Kidney (tissue), 22 donors: ENCODE measurements at places on chromosomes 16 and 17. TPM values are rescaled to one million over a fixed set of nuclear protein-coding genes. Genes with fewer than 3 reads are reported as not detected.

Gene RAB34
- polyA plus RNA-seq: 128 TPM

Gene ZNF19
- 5.9 TPM for polyA plus RNA-seq

Gene KRTAP9-2
- not detected for polyA plus RNA-seq

Gene KLHL10
- polyA plus RNA-seq: not detected

Gene CCDC154
- 1.8 TPM for polyA plus RNA-seq

Gene IRX3
- 13.5 TPM for polyA plus RNA-seq

Gene WFIKKN1
- 1.8 TPM for polyA plus RNA-seq

Gene TMEM100
- 0.67 TPM for polyA plus RNA-seq

Gene NKD1
- polyA plus RNA-seq: 1.1 TPM

Gene HEATR9
- not detected for polyA plus RNA-seq

Gene KCTD5
- 12.8 TPM for polyA plus RNA-seq

Gene TRPV3
- 0.13 TPM for polyA plus RNA-seq

Gene NPB
- polyA plus RNA-seq: 1.4 TPM

Gene THUMPD1
- polyA plus RNA-seq: 16.8 TPM

DNA sequence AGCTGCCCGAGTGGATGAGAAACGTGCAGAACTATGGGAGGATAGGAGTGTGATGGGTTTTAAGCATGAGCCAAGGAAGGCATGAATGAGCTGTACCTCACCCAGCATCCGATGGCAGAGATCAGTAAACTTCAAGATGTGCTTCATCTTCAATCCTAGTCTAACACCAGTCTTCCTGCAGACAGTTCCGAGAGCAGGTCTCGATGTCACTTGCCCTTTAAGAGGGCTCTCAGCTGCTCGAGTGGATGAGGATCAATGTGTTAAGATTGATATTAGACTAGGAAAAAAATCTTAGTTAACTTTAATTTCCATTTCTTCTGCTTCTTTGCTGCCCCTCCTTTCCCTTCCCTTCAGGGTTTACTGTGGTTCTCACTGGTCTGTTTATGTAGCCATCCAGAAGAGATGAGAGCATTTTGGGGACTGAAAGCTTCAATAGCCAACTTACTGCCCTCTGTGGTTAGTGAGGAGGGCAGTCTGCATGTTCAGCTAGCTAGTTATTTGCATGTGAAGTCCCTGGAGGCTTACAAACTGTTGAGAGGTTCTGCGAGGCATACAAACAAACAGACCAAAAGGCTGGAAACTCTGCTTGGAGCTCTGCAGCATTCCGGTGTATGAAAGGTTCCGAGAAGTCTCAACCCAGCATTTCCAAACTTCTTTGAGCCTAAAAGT, 15.3 kb downstream of the KLHL36 start:
- DNase-seq: no peak

GRCh38 chr17:51087072-51087757, 33.5 kb downstream of the SPAG9 start:
- DNase-seq: no peak

- DNase-seq: no peak
Measured at GRCh38 chr16:27040732-27041131, 26.0 kb upstream of the C16orf82 start.

DNA sequence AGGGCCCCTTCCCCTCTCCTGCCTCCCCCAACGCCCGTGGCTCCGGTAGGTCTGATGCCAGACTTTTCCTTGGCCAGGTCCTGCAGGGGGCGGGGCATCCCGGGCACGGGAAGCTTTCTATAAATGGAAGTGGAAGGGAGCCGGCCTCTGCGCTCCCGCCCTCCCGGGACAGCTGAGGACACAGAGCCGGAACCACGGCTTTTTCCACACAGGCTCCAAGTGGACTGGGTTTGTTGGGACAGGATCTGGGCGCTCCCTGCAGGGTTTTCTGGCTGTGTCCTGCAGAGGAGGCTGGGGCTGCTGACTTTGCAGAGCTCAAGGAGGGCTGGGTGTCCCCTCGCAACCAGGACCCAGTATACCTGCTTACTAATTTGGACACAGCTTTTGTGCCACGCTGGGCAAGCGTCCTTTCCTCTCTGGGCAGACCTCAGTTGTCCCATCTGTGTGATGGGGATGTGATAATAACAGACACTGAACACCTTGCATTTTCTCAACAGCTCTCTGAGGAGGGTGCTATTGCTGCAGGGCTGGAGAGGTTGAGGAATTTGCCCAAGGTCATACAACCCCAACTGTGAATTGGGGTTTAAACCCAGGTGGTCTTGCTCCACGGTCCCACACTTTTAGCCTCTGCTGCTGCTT, 1.8 kb downstream of the TNS4 start:
- peak; percentile 83 for DNase-seq

DNA sequence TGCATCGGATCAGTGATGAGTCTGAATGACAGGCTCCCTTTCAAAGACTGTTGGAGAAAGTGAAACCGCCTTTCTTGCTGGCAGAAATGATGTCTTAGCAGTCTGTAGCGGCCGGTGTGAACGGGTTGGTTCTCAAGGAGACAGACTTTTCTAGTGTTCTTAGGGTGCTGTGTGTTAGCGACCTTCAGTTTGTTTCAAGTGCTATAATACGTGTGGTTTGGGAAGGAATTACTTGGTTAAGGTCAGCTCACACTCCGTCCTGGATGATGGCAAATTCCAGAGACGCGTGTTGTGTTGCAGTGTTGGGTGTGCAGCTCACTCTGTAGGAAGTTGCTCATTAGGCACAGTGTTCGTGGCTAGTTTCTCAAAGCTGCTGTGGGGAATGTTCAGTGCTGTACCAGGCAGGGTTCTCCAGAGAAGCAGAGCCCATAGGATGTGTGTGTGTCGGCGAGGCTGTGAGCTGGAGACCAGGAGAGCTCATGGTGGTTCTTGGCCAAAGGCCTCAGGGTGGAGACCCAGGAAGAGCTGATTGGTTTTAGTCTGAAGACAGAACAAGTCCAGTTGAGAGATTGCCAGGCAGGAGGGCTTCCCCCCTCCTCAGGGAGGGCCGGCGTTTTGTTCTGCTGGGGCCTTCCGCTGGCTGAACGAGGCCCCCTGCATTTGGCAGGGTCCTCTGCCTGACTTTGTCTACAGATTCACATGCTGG, 37.6 kb downstream of the ZNF750 start:
- no peak for DNase-seq

DNA sequence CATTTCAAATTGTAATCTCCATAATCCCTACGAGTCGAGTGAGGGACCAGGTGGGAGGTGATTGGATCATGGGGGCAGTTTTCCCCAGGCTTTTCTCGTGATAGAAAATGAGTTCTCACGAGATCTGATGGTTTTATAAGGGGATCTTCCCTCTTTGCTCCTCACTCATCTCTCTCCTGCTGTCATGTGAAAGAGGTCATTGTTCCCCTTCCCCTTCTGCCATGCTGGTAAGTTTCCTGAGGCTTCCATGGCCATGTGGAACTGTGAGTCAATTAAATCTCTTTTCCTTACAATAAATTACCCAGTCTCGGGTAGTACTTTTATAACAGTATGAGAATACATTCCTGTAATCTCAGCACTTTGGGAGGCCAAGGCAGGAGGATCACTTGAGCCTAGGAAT, 76.7 kb upstream of the MARCHF10 start:
- DNase-seq: no peak

DNA sequence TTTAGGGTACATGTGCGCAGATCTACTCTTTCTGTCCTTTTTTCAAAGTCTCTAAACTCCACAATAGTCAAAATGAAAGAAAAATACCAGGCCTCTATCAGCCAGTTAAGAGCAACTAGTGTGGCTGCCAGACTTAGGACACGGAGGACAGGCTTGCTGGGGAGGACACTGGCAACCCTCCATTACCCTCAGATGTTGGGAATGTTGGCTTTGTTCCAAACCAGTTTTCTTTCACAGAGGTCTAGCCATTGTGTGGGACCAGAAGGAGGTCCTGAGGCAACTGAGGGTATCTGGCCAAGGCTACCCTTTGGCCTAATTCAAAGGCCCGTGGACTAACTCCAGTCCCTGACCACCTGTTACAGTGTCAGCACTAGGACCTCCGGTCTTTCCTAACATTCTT, 51.2 kb upstream of the MED9 start:
- DNase-seq: no peak

- DNase-seq: no peak
Measured at GRCh38 chr17:43142153-43142552, 17.0 kb upstream of the BRCA1 start.

GRCh38 chr16:79037521-79038373, 562.8 kb downstream of the MAF start:
- DNase-seq: no peak

DNA sequence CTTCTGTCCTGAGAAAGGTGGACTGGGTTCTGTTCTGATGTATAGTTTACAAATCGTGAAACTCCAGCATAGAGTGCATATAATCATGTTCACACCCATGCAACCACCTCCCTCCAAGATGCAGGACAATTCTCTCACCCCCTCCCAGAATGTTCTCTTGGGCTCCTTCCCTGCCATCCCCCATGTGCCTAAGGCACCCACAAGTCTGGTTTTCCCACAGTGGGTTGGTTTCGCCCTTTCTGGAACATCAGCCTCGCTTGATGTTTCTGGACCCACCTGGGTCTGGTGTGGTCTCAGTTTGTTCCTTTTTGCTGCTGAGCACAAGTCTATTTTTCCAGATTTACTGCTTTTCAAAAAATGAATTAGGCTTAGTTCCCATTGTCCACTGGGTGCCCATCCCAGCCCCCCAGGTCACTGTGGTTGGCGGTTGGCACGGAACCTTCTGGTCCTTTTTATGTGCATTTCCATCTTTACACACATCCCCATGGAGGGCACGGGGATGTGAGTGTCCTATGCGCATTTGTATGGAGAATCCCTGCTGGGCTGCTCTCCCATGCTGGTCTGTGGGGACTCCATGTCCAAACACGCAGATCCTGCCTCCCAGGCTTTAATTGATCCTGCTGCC, 19.0 kb downstream of the MAP2K3 start:
- no peak for DNase-seq

- DNase-seq: no peak
Measured at GRCh38 chr16:52460639-52461178, 86.2 kb downstream of the TOX3 start.

DNA sequence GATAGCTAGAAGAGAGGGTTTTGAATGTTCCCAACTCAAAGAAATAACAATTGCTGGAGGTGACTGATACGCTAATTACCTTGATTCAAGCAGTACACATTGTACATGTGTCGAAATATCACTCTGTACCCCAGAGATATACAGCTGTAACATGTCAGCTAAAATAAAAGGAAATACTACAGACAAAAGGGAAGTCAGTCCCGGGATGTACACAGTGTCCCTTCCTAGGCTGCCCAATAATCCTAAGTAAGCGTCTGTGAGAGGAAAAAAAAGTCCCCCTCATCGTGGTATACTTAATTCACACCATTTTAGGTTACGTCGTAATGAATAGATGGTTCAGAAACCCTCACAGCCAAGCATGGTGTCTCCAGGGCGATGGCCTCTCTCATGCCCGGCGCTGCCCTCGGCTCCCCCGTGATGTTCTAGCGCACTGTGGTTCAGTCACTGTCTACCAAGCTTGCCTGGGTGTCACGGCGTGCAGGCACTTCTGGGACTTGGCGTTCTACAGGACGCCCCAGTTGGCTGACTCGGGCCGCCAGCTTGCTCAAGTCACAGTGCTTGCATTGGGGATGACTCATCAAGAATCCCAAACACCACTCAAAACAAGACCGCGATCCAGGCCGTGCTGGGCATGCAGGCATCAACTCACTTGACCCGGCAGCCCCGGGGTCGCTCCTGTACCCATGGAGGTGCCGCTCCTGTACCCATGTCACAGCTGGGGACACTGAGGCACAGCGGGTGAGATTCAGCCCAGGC, 27.6 kb downstream of the CCDC40 start:
- DNase-seq: no peak

DNA sequence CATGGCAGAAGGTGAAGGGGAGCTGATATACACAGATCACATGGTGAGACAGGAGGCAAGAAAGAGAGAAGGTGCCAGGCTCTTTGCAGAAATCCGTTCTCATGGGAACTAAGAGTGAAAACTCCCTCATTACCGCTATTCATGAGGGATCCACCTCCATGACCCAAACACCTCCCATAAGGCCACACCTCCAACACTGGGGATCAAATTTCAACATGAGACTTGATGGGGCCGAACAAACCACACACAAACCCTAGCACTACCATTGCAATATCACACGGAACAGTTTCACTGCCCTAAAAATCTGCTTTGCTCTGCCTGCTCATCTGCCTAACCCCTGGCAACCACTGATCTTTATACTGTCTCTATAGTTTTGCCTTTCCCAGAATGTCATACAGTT, 34.8 kb downstream of the C17orf67 start:
- DNase-seq: peak; percentile 83

GRCh38 chr16:2151188-2152091, 3.0 kb downstream of the RAB26 start:
- DNase-seq: no peak

- no peak for DNase-seq
Measured at GRCh38 chr16:56634715-56635440, 2.4 kb downstream of the MT1M start.

GRCh38 chr17:58005031-58005727, 1.9 kb downstream of the SRSF1 start:
- no peak for DNase-seq

GRCh38 chr16:14545346-14545884, 84.6 kb downstream of the PARN start:
- no peak for DNase-seq

- no peak for DNase-seq
Measured at GRCh38 chr16:88469615-88470395, 16.7 kb downstream of the ZFPM1 start.

DNA sequence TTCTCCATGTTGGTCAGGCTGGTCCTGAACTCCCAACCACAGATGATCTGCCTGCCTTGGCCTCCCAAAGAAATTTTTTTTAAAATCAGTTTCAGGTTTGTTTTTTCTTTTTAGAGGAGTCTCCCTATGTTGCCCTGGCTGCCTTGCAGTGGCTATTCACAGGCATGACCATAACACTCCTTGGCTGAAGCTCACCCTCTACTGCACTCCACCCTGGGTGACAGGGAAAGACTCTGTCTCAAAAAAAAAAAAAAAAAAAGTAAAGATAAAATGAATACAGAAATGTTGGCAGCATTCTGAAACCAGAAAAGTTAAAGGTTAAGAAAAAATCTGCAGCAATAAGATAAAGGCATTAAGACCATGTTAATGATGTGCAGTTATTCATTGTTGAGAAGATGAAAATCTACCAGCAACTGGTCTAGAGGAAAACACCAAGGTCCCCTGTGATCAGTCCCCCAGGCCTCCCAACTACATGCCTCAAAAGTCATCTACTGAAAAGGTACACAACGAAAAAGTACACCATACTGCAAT, 15.1 kb downstream of the YWHAE start:
- no peak for DNase-seq

DNA sequence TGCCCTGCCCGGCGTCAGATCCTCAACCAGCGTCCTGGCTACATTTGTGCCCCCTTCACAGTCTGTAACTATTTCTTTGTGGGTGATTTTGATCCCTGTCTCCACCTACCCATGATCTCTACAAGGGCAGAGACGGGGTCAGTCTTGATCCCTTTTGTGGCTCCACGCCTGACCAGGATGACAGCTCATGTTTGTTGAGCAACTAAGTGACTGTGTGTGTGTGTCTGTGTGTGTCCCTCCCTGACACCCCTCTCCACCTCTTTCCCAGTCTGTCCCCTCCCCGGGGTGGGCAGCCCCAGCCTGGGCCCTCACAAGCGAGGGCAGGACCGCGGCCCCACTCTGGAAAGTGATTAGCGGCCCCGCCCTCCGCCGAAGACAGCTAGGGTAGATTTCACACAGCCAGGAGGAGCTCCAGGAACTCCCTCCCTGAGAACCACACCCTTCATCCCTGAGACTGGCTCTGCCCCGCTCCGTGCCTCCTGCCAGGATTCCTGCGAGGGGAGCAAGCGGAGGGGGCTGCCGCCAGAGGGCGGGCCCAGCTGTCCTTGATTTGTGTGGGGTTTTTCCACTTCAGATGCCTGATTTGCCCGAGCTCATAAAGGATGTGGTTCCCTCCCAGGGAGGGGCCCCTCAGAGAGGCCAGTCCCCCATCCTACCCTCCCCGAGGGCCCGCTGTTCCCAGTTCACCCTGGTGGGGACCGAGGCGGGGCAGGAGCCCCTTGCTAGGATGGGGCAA, 5.3 kb upstream of the HS3ST6 start:
- peak; percentile 82 for DNase-seq
